ENCODE measurements at places on chromosomes 7 and 10.
A peak's percentile ranks its signal among the peaks of the same experiment; 100 is the strongest.

GRCh38 chr7:107043491-107043890, 1.0 kb upstream of the PRKAR2B start:
- H3K27me3 ChIP-seq = no peaks in the 10 kb centered on the region
- no peak overlapping the region for H3K27ac ChIP-seq
- no peaks in the 10 kb centered on the region for H3K36me3 ChIP-seq
- DNase-seq = no peak
- peaks cover 22% of the 10 kb centered on the region for H3K4me1 ChIP-seq

DNA sequence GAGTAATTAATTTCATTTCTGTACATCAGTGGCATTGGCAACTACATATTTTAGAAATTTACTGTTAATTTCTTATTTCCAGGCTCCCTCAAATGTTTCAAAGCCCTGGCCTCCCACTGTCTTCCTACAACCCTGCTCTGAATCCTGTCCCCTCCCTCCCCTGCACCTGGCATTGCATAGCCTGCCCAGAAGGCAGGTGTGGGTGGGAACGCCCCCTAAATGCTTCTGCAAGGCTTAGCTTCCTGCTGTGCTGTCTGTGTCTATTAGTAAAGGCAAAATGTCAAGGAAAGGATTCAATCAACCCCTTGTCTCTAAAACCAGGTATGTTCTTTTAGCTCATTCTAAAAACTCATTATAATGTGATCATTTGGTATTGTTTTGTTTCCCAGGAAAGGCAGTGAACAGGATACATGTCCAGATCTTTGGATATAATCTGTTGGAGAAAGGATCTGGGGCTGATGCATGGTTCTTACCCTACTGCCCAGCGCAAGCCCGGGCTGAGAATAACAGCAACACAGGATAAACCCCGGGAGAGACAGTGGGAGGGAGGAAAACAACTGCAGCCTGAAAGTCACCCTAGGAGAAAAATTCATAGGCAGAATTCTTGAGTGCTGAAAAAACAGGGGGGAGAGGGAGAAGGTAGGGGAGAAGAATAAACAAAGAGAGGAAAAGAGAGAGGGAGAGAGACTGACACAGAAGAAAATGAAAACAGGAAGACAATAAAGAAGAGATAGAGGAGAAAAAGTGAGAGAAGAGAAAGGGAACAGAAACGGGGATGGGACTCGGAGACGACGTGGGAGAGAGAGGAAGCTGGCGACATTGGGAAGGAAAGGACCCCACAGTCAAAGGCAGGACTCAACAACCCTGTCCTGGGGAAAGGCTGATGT, 589 bp downstream of the ZNF488 start:
- peak overlapping the region; percentile 62 for H3K4me3 ChIP-seq
- no peak for DNase-seq

DNA sequence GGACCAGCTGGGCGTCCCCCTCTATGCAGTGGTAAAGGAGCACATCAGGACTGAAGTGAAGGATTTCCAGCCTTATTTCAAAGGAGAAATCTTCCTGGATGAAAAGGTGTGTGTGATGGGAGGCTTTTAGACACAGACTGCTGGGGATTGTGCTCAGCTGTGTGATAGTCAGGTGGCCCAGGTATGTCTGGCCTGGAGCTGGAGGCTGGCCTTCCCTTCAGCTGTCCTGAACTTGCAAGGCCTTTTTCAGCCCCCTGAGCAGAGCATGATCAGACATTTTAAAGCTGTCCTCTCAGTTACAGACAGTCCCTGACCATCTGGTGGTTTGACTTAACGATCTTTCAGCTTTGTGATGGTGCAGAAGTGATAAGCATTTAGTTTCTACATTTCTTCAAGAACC, 17.6 kb downstream of the PRXL2A start:
- no peak overlapping the region for H3K27ac ChIP-seq
- H3K36me3 ChIP-seq = peaks cover 21% of the 10 kb centered on the region
- no peak overlapping the region for H3K4me3 ChIP-seq

DNA sequence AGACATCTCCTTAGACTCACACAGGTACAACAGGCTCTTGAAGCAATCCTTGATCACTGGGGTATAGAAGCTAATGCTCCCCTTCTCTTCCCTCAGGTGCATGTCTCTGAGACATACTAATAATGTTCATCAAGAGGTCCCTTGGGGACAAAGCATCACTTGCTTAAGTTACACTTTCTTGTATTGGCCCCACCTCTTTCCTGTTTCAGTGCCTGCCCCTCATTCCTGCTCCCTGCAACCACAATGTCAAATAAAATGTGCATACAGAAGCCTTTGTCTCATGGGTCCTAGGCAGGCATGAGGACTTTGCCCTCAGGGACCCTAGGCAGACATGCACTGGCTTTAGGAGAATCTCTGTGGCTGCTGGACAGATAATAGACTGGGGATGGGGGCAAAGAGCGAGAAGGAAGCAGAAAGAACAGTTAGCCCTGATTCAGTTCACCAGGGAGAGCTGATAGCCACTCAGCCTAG, 175.0 kb upstream of the NPY start:
- H3K36me3 ChIP-seq = no peaks in the 10 kb centered on the region
- no peaks in the 10 kb centered on the region for H3K27me3 ChIP-seq
- H3K27ac ChIP-seq = no peak overlapping the region
- no peak overlapping the region for H3K4me3 ChIP-seq
- no peaks in the 10 kb centered on the region for H3K4me1 ChIP-seq

GRCh38 chr10:114638821-114639625, 19.1 kb downstream of the ABLIM1 start:
- H3K4me3 ChIP-seq = no peak overlapping the region
- no peaks in the 10 kb centered on the region for H3K36me3 ChIP-seq
- no peaks in the 10 kb centered on the region for H3K27me3 ChIP-seq
- H3K27ac ChIP-seq = peak overlapping the region; percentile 2
- peaks cover 85% of the 10 kb centered on the region for H3K4me1 ChIP-seq
- no peak for DNase-seq

GRCh38 chr7:11175371-11175770, 201.7 kb downstream of the PHF14 start:
- H3K27ac ChIP-seq = no peak overlapping the region
- no peak for DNase-seq
- no peaks in the 10 kb centered on the region for H3K4me1 ChIP-seq

GRCh38 chr10:21260066-21260465, 265.4 kb downstream of the SKIDA1 start:
- no peak overlapping the region for H3K4me3 ChIP-seq
- H3K27me3 ChIP-seq = no peaks in the 10 kb centered on the region
- H3K36me3 ChIP-seq = no peaks in the 10 kb centered on the region
- no peaks in the 10 kb centered on the region for H3K4me1 ChIP-seq
- no peak overlapping the region for H3K27ac ChIP-seq
- no peak for DNase-seq

GRCh38 chr7:132322970-132323369, 253.3 kb downstream of the PLXNA4 start:
- peaks cover 16% of the 10 kb centered on the region for H3K4me1 ChIP-seq
- H3K27ac ChIP-seq = no peak overlapping the region
- H3K27me3 ChIP-seq = peaks cover 12% of the 10 kb centered on the region
- no peaks in the 10 kb centered on the region for H3K36me3 ChIP-seq
- no peak overlapping the region for H3K4me3 ChIP-seq

- DNase-seq = no peak
- no peak overlapping the region for H3K27ac ChIP-seq
- no peaks in the 10 kb centered on the region for H3K4me1 ChIP-seq
- H3K27me3 ChIP-seq = no peaks in the 10 kb centered on the region
- no peaks in the 10 kb centered on the region for H3K36me3 ChIP-seq
Observed at GRCh38 chr7:78169992-78170391, 371.4 kb downstream of the PHTF2 start.

GRCh38 chr10:3754727-3755439, 30.1 kb downstream of the KLF6 start:
- no peaks in the 10 kb centered on the region for H3K27me3 ChIP-seq
- peak overlapping the region; percentile 66 for H3K27ac ChIP-seq
- peaks cover 26% of the 10 kb centered on the region for H3K4me1 ChIP-seq
- H3K36me3 ChIP-seq = no peaks in the 10 kb centered on the region

DNA sequence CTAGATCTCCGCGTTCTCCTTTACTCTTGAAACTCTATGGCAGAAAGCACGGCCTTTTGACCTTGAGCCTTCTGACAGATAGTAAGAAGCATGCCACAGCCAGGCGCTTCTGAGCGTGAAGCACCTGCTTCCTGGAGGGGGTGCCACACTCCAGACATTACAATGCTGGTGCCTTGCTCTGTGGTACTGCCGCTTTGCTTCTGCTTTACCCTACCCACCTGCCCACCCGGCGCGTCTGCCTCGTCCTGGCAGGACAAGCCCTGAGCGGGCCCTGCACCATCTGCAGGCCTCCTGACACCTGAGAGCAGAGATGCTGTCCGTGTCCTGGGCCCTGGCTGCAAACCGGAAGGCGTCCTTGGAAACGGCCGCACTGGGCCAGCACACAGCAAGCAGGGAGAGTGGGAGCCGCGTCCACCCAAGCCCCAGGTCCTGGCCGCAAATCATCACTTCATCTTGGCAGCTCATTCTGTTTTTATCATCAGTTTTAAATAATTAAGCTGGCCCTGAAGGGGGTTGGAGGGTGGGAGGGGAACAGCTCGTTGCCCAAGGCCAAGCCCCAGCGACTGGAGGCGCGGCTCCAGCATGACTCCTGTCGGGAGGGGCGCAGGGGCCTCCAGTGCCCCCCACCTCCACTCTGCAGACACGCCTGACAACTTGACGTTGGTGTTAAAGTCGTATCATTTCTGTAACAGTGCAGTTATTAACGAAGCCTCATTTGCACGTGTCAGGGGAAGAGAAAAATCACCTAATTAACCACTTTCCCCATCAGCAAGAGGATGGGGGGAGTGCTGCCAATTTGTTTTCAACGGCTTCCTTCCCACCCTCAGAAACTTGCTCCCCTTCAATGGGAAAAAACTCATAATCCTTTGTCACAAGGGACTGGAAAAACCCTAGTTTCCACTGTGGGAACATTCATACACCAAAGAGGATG, 132.2 kb downstream of the MAD1L1 start:
- peaks cover 37% of the 10 kb centered on the region for H3K4me1 ChIP-seq
- H3K27me3 ChIP-seq = no peaks in the 10 kb centered on the region
- H3K4me3 ChIP-seq = no peak overlapping the region
- H3K36me3 ChIP-seq = no peaks in the 10 kb centered on the region

- H3K4me3 ChIP-seq = no peak overlapping the region
- no peak overlapping the region for H3K27ac ChIP-seq
- DNase-seq = no peak
- no peaks in the 10 kb centered on the region for H3K27me3 ChIP-seq
- no peaks in the 10 kb centered on the region for H3K4me1 ChIP-seq
Observed at GRCh38 chr10:63603709-63604445, 82.7 kb downstream of the REEP3 start.

DNA sequence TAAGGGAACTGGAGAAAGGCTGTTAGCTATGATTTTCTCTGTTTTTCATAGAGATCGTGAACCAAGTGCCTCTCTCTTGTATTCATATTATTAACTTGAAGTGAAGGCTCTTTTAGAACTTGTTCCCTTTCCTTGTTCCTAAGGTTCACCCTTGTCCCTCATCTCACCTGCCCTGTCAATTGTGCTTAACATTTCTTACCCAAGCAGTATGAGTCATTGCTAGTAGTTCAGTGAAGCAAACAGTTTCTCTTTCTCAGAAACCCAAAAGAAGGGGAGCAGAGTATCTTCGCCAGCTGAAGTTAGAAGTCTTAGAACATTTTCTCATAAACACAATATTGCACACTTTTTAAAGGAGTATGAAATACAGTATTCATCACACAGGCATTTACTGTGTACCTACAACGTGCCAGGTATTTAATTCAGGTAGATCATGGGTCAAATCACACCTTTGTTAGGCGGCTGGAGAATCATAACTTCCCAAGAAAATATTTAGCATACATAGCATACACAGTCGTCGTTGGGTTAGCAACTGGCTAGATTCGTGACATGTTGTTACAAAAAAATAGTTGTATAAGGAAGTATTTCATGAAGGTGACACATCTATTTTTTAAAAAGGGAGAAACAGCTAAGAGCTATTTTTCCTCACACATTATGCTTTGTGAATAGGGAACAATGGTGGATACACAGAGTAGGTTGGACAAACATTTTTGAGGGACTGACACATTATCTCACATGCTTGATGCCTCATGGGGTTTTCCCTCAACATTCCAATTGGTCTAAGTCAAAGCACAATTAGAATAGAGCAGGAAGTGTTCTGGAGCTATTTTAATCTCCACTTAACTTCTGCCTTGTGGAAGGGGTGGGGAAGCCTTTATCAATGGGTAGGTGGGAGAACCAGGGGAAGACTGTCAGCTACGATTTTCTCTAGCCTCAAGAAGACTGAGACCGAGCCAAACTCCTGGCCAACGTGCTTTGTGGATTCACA, 13.2 kb downstream of the HDAC9 start:
- peaks cover 29% of the 10 kb centered on the region for H3K4me1 ChIP-seq
- peak overlapping the region; percentile 47 for H3K4me3 ChIP-seq
- H3K27me3 ChIP-seq = no peaks in the 10 kb centered on the region
- H3K27ac ChIP-seq = peak overlapping the region; percentile 19
- no peaks in the 10 kb centered on the region for H3K36me3 ChIP-seq

DNA sequence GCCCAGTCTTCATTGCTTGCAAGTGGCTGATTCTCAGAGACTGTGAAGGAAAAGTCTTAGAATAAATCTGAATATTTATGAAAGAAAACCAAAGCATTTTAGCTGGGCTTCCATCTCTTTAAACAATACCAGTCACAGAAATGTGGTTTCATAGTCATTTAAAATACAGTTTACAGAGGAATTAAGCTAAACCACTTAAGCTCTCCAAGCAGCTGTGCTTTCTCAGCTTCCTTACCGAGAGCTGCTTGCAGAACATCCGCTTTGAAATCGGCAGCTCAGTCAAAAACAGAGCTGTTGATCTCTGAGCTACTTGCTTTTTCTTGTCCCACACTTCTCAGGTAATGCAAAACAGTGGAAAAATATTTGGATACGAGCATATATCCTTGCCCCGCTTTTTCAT, 134.5 kb downstream of the DYNC1I1 start:
- H3K36me3 ChIP-seq = no peaks in the 10 kb centered on the region
- H3K4me3 ChIP-seq = no peak overlapping the region
- H3K27ac ChIP-seq = no peak overlapping the region
- H3K4me1 ChIP-seq = no peaks in the 10 kb centered on the region

DNA sequence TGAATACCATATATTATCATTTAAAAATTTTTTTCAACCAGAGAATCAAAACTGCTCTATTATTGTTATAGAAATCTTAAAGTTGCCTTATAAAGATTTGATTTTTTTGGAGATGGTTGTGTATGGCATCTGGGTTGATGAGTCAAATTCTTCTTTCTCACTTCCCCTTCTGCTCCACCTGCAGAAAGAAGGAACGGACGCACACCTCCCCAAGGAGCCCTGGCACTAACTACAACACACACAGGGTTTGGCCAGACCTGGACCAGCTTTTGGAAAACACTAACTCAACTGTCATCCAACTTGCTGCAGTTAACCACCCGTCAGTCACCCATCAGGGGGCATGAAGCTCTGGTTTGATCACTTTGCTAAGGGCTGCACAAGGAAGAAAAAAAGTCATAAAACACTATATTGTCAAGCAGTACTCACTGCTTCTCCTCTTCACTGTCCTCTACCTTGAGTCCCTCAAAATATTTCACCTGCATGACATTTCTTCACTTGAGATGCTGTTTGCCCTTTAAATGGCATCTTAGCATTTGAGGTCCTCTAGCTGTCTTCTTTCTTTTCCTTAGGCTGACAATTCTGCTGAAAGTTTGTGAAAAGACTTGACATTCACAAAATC, 266.7 kb upstream of the PHF14 start:
- no peak for DNase-seq
- H3K27me3 ChIP-seq = no peaks in the 10 kb centered on the region
- no peak overlapping the region for H3K4me3 ChIP-seq

GRCh38 chr7:131164025-131164925, 163.4 kb upstream of the MKLN1 start:
- no peaks in the 10 kb centered on the region for H3K27me3 ChIP-seq
- no peak for DNase-seq
- H3K4me1 ChIP-seq = no peaks in the 10 kb centered on the region
- no peaks in the 10 kb centered on the region for H3K36me3 ChIP-seq

GRCh38 chr10:45580371-45581215, 92.0 kb downstream of the ZFAND4 start:
- no peak overlapping the region for H3K27ac ChIP-seq
- no peak overlapping the region for H3K4me3 ChIP-seq
- no peaks in the 10 kb centered on the region for H3K36me3 ChIP-seq
- peaks cover 29% of the 10 kb centered on the region for H3K4me1 ChIP-seq
